ENCODE measurements at places on chromosomes 16 and 17.

DNA sequence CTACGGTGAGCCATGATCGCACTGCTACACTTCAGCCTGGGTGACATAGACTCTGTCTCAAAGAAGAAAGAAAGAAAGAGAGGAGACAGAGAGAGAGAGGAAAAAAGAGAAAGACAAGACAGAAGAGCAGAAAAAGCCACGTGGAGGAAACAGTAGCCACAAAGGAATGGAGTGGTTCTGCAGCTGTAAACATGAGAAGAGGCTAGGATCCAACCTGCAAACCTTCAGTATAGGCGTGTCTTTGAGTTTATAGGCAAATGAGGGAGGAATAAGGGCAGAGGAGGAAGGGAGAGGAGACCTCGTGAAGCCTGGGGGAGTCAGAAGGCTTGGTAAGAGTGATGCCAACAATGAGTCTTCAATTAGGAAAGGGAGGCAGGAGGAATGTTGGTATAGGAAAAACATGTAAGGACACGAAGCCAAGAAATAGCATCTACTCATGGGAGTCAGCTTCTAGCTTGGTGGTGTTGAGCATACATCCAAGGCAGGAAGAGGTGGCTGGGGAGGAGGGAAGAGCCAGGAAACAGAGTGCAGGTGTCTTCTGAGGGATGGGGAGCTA is 3.9 kb downstream of the MED9 start:
- no peak for DNase-seq

DNA sequence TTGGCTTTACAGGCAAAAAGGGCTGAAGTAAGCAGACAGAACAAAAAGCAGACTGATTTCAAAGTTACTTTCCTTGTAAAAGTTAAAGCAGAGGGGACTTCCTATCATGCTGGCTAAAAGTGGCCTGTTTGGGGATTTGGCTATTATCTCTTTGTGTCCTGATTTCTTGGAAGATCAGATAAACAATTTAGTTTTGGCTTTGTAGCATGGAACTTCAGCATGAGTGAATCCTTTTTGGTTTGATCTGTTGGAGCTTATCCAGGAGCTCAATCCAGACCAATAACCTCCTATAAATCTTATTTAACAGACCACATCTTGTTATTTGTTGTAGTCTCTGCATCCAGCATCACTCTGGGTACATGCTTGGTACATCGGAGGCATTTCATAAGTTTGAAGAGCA is 8.9 kb upstream of the RNF112 start:
- no peak for DNase-seq

DNA sequence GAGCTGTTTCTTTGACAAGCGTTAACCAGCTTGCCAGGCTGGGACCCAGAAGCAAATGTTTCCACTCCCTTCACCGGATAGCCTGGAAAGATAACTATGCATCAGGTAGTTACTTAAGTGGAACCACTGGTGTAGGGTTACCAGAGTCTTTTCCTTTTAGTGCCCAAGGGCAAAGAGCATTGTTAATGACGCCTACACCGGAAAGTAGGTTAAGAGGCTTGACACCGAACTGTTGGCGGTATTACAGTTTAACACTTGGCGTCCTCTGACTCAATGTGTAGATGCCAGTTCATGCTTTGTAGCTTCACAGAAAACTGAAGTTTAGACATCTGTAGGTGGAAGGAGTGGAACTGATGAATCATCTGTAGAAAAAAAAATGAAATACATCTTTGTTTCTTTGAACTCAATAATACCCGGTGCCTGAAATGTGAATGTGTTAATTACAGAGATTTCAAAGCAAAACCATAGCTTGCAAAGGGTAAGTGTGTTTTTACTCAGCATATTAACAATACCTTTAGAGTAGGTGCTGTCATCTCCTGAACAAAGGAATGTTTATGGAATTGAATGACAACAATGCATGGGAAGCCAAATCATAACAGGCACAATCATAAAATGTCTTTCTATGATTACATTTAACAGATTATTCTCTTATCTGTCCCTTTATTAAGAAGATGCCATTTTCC is 426.7 kb upstream of the SALL1 start:
- no peak for DNase-seq

DNA sequence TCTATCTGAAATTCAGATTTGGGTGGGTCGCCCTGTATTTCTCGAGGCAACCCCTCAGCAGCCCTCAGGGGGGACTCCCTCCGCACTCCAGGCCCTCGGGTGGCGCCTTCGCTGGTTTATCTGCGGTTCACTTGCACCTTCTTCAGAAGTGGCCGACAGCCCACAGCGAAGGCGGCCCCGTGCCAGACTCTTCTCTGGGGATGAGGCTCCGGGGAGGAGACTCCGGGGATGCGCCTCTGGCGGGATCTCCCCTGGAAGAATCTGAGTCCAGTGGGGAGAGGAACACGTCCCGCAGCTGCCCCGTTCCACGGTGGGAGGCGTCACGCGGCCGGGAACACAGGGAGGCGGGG is 63.9 kb upstream of the DNAJA2 start:
- no peak for DNase-seq

- no peak for DNase-seq
Observed at GRCh38 chr16:50909831-50910735, 168.2 kb downstream of the CYLD start.

DNA sequence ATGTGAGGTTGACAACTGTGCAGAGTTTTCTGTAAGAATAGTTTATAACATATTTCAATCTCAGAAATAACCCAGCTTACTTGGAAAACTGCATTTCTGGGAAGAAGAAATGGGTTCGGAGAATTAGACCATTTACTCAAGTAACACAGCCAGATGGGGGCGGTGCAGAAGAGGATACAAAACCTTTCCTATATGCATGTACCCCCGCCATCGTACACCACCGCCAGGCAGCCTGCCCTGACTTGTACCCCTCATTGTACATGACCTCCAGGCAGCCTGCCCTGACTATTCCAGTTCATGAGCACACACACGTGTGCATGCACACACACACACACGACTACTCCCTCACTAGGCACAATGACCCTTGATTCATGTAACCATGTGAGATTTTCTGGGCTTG is 154.0 kb downstream of the C16orf78 start:
- no peak for DNase-seq

DNA sequence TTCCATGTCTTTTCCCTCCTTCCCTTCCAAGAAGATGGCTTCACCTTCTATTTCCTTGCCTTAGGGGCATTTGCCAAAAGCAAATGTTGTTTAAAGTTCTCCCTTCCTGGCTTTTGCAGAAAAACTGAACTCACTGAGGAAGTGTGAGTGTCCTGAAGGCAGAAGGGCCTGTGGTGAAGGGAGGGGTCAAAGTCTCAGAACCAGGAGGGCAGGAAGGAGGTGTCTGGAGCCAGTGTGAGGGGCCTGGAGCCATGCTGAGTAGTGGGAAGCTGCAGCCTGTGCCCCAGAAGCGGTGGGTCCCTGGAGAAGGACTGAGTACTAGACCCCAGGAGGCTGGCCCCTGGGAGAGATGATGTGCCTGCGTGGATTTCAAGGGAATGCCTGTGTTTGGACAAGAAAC is 23.8 kb upstream of the SUPT4H1 start:
- DNase-seq, result no peak

DNA sequence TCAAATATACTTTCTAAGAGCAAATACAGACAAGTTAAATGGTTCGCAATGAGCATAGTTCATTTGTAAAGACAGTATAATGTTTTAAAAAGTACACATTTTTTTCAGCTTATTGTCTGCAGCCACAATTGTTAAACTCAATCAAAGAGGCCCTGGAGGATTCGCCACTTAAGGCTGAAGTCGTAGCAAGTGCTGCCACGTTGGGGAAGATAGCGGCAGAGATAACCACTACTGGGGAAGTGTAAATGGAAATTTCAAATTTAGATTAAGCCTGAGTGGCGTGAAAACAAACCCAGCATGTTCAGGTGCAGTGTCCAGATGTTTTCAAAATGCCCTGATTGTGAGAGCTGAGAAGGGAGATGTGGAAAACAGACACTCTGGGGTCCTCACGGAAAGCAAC is 8.4 kb downstream of the PMP22 start:
- no peak for DNase-seq

- DNase-seq, result no peak
Observed at GRCh38 chr17:4950075-4950745, 709 bp upstream of the ENO3 start.

DNA sequence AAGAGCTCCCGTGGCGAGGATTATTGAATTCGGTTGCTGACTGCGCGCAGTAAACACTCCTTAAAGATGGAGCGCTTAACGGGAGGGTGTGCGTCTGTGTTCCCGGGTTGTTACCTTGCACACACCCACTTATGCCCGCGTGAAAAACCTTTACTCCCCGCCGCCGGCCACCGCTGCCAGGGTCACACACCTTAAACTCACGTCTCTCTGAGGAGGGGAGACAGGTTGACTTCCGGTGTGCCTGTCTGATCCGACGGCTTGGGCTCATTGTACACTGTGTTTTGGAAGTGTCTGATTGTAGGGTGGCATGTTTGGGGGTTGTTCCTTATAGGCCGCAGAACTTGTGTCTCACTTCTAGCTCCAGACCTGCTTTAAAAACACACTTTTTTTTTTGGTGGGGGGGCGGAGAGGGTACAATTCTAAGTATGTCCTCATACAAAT is 66.8 kb downstream of the KPNA2 start:
- DNase-seq, result peak; percentile 13

DNA sequence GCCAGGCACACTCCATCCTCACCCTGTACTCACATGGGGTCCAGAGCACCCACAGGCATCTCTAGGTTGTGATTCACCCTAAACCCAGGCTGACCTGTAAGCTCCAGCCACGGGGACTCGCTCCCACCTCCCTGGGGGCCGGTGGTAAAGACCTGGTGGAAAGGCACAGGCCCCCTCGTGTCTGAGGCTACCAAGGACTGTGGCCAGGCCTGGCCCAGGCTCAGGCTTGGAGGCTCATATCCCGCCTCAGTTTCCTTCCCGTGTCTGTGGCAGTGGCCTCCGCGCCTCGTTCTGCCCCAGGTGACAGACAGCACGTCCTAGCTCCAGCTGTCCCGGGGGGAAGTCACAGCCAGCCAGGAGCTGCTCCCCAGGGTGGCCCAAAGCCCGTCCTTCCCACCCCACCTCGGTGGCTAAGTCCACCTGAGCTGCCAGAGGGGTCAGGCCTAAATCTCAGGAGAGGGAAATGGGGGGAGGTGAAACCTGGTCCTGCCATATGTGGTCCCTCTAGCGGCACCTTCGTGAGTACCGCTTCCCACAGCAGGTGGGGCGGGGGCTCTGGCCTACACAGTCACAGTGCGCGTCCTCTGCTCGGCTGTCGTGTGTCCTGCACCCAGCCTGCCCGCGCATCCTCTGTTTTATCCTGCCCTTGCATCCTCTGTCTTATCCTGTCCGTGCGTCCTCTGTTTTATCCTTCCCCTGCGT is 12.6 kb downstream of the CDH15 start:
- no peak for DNase-seq

DNA sequence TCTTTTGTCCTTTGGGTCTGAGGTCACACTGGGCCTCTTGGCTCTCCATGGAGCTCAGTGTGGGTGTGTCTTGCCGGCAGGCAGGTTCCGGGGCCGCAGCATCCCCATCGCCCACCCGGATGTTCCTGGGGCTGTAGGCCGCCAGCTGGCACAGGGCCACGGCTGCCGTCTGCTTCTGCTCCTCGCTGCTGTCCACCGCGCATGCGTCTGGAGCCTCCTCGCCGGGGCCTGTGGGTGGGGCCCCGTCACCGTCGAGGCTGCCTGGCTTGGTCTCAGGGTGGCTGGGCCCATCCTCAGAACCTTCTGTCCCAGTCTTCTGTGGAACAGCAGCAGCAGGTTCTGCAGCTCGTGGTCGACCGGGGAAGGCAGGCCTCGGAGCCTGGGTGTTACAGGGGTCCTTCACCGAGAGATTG is 9.6 kb downstream of the ZNF750 start:
- DNase-seq, result no peak

- no peak for DNase-seq
Observed at GRCh38 chr17:55398689-55399088, 22.9 kb downstream of the MMD start.

DNA sequence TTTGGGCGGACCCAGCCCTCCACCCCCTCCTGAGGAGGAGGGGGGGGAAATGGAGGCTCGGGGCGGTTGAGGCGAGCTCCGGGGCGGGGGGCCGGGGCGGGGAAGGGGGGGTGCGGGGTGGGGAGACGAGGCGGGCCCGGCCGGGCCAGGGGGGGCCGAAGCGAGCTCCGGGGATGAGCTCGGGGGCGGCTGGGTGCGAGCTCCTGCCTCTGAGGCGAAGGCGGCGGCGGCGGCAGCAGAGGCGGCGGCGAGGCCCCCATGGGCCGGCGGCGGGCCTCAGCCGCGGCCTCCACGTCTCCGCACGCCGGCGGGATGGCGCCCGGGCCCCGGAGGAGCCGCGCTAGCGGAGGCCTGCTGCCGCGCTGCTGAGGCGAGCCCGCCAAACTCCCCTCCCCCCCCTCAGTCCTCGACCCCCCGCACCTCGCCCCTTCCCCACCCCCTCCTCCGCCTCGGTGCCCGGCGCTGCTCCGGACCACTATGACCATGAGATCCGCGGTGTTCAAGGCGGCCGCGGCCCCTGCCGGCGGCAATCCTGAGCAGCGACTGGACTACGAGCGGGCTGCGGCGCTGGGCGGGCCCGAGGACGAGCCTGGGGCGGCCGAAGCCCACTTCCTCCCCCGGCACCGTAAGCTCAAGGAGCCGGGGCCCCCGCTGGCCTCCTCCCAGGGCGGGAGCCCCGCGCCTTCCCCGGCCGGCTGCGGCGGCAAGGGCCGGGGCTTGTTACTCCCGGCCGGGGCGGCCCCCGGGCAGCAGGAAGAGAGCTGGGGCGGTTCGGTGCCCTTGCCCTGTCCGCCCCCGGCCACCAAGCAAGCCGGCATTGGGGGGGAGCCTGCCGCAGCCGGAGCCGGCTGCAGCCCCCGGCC is 596 bp downstream of the MSL1 start:
- DNase-seq, result no peak

DNA sequence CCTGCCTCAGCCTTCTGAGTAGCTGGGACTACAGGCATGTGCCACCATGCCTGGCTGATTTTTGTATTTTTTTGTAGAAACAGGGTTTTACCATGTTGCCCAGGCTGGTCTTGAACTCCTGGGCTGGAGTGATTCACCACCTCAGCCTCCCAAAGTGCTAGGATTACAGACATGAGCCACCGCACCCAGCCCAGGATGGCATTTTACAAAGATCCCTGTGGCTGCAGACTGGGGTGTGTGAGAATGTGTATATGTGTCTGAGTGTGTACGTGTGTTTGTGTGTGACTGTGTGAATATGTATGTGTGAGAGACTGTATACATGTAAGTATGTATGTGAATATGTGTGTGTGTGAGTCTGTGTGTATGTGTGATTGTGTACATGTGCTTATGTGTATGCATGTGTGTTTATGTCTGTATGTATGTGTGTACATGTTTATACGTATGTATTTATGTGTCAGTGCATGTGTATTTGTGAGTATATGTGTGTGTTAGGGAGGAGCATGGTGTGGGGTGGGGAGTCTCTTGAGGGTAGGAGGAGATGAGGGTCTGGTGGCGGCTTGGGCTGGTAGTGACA is 17.0 kb downstream of the RPTOR start:
- DNase-seq, result no peak

DNA sequence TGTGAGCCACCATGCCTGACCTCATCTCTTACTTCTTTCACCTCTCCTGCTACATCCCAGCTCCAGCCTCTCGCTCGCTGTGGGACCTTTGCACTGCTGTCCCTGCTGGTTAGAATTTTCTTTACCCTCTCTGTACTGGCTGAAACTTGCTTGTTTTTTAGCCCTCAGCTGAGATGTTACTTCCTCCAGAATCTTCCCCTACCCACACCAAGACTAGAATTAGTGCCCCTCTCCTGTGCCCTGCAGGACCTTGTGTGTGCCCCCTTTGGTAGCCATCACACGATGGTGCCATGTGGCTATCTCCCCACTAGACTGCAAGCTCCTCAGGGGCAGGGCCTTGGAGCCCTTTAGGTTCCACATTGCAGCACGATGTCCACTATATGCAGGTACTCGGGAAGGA is 84.1 kb downstream of the AIPL1 start:
- no peak for DNase-seq

- DNase-seq, result peak; percentile 29
Observed at GRCh38 chr17:82297280-82297713, 20.1 kb downstream of the CD7 start.

GRCh38 chr16:89534252-89534756 is 26.1 kb downstream of the SPG7 start:
- no peak for DNase-seq
